ENCODE measurements at places on chromosomes 3 and 15.

GRCh38 chr3:127997961-127998360 is 54.3 kb upstream of the SEC61A1 start:
- DNase-seq: no peak

DNA sequence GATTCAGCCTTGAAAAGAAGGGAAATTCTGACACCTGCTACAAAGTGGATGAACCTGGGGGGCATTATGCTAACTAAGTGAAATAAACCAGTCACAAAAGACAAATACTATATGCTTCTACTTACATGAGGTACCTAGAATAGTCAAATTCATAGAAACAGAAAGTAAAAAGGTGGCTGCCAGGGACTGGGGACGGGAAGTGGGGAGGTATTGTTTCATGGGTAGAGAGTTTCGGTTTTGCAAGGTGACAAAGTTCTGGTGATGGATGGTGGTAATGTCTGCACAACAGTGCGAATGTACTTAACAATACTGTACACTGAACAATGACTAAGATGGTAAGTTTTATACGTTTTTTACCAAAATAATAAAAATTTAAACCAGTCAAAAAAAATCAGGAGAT is 4.8 kb downstream of the IDH2 start:
- DNase-seq: peak; percentile 28

DNA sequence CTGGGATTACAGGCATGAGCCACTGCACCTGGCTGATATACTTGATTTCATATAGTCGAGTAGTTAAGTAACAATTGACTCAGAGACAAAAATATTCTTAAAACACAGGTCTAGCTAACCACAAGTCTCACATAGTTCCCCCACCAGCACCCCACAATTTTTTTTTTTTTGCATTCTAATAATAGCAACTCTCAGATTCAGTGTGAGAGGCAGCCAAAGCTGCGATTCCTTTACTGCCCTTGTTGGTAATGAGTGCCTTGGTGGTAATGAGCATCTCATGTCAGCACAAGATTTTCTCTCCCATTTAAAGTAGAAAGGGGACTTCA is 72.5 kb downstream of the WWTR1 start:
- DNase-seq: no peak

DNA sequence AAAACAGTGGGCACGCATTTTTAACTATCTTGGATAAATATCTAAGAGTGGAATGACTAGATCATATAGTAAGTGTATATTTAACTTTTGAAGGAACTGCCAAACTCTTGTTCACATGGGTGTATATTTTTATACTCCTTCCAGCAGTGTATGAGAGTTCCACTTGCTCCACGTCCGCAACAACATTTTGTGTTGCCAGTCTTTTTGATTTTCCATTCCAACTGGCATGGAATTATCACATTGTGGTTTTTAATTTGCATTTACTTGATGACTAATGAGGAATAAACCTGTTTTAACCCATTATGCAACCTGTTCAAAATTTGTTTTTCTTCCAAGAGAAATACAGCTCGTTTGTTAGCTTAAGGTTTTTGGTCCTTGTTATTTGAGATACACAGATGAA is 51.6 kb downstream of the ZNF621 start:
- no peak for DNase-seq

- no peak for DNase-seq
These were observed 69.1 kb upstream of the TSEN2 start for GRCh38 chr3:12415014-12415680.

DNA sequence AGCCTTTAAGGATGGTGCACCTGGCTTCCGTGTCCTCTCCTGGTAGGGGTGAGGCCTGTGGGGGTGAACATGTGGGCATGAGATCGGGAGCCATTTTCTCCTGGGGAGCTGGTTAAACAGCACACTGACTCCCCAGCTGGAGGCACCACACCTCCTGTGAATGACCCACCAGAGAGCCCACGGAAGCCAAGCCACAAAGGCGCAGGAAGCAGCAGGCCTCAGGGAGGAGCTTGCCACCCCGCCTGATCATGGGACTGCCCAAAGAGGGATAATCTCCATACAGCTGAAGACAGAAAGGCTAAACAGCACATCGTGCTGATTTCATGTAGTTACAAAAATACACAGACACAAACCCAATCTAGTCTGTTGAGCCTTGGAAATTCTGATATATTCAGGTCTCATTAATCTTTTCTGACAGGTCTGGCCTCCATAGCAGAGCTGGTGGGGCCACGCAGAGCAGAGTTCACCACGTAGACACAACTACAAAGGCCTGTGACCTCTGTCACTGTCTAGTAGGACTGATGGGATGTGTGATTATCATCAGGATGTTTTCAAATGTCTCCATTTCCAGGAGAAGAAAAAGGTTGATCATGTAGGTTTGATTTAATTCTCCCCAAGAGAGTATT is 75.2 kb downstream of the DUT start:
- DNase-seq: no peak

DNA sequence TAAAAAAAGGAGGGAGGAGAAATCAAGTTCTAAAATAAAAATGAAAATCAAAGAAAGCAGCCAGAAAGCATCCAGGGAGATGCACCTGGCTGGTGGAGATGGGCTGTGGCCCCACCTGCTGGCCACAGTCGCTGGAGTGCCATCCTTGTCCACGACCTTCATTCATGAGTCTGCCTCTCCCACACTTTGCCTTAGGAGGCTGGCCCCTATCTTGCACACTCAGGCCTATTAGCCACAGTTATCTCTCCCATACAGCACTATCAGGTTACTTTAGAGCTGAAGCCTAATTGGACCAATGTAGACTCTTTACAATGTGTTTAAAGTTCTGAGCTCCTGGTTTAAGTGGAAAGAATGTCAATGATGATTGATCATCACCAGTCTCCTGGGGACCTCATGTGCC is 392.0 kb upstream of the RORA start:
- no peak for DNase-seq

Measured in activated CD8-positive, alpha-beta memory T cell treated with anti-CD3 and anti-CD28 coated beads for 4 hours (primary cell).